ENCODE measurements at places on chromosomes 12 and 14.
A peak's percentile ranks its signal among the peaks of the same experiment; 100 is the strongest.

- no peak for DNase-seq
Observed at GRCh38 chr12:28027947-28028724, 55.6 kb upstream of the PTHLH start.

DNA sequence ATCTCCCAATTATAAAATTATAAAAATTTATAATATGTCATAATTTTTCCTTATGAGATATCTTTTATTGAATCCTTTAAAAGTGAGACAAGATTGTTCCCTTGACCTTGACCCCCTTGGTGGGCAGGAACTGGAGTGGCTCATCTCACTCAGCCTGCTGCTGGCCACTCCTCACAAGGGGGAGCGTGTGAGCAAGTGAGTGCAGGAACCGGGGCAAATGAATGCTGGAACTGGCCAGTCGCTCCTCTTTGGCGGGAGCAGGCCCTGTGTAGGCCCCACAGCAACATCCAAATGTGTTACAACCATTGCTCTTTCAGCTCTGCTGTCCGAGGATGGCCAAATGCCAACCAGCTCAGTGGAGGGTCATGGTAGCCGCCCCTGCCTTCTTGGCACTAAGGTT, 178.8 kb downstream of the ETNK1 start:
- DNase-seq: peak; percentile 73

- DNase-seq: no peak
Observed at GRCh38 chr14:101721111-101721510, 40.4 kb upstream of the PPP2R5C start.

DNA sequence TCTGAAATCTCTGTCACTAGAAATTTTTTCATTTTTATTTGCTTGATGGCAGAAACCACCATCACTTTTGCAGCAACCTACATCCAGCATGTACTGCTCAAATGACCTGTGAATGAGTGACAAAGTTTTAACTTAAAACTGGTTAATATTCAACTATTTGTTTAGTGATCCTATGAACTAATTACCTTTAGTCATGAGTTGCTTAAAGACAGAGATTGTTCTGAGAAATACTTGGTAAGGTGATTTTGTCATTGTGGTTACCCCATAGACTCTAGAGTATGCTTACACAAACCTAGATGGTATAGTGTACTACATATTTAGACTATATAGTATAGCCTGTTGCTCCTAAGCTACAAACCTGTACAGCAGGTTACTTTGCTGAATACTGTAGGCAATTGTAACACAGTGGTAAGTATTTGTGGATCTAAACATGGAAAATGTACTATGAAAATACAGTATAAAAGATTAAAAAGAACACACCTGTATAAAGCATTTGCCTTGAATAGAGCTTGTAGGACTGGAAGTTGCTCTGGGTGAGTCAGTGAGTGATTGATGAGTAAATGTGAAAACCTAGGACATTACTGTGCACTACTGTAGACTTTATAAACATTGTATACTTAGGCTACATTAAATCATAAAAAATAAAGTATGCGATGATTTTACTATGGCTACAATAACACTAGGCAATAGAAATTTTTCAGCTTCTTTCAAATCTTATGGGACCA, 256.6 kb upstream of the PPFIA2 start:
- DNase-seq: no peak
